ENCODE measurements at places on chromosomes 3 and 15. TPM values are rescaled to one million over a fixed set of nuclear protein-coding genes. Genes with fewer than 3 reads are reported as not detected.

The ASB14 gene
- total RNA-seq = not detected

The TGM4 gene
- total RNA-seq = not detected

The ATP13A4 gene
- total RNA-seq = 0.13 TPM

The CTXND1 gene
- not detected for total RNA-seq

The TMIE gene
- 0.16 TPM for total RNA-seq

The EXD1 gene
- not detected for total RNA-seq

The ZDHHC3 gene
- total RNA-seq = 41.4 TPM
